NCI-H748 treated with DMSO at 0.1 percent for 48 hours (cell line): ENCODE measurements at places on chromosomes 6 and 20.

GRCh38 chr6:26157251-26158075, 70.2 kb downstream of the HFE start:
- DNase-seq, result peak; percentile 100

- DNase-seq, result no peak
Observed at GRCh38 chr20:51318058-51318949, 224.2 kb downstream of the NFATC2 start.

- no peak for DNase-seq
Observed at GRCh38 chr20:15576411-15576810, 996.8 kb downstream of the KIF16B start.

- DNase-seq, result no peak
Observed at GRCh38 chr6:17865798-17866725, 121.4 kb downstream of the KIF13A start.

DNA sequence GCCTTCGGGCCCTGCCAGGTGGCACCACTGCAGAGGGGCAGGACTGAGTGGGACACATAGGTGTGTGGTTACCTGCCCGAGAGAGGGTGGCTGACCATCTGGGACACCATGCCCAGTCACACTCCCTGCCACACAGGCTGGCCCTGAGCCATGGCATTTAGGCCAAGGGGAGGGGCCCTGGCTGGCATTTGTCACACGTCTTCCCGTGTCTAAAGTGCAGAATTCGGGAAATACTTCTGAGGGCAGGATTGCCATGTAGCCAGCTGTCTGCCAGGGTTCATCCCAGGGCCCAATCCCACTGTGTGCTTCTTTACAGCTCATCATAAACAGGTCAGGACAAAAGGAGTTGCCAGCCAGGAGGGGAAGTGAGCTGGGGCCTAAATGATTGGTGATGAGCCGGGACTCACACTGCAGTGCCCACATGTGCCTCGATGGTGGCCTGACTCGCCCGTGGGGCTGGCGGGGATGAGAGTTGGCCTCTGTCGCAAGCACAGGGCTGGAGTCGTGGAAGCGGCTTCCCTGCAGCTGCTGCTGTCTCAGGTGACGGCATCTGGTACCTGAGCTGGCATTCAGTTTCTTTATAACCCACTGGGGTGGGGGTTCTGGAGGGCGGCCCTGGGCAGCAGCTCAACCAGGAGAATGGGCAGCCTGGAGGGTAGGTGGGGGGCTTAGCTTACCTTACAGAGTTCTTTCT, 5.9 kb upstream of the UNC93A start:
- no peak for DNase-seq

GRCh38 chr6:26223650-26224546, 136.7 kb downstream of the HFE start:
- peak; percentile 99 for DNase-seq

DNA sequence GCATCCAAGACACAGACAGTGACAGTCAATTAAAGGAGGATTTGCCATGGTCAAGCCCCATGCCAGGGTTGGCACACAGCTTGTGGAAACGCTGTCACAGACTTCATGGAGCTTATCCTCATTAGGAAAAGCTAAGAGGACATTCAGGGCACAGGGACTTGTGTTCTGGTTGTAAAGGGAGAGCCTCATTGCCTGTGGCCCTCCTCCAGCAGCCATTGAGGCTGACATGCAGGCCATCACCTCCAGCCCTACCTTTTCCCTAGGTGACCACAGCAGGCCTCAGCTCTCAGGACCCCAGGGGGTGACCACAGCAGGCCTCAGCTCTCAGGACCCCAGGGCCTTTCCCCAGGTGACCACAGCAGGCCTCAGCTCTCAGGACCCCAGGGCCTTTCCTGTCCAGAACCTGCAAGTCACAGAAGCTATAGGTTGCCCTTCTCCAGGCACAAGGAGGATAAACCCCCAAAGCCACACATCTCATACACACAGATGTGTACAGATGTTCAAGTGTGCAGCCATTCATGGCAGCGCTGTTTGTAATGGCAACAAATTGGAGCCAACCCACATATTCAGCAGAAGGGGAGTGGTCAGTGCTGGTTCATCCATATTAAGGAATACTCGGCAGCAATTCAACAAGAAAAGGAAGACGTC, 26.1 kb downstream of the DUSP22 start:
- no peak for DNase-seq

- DNase-seq, result no peak
Observed at GRCh38 chr6:14476793-14477531, 359.4 kb downstream of the CD83 start.

GRCh38 chr6:85092226-85092625, 327.8 kb upstream of the TBX18 start:
- no peak for DNase-seq

GRCh38 chr6:146805546-146806325, 207.0 kb downstream of the ADGB start:
- no peak for DNase-seq

- no peak for DNase-seq
Observed at GRCh38 chr6:42099340-42100028, 42.9 kb downstream of the C6orf132 start.

- no peak for DNase-seq
Observed at GRCh38 chr6:329888-330691, 37.8 kb downstream of the DUSP22 start.

GRCh38 chr6:166595061-166595780, 8.7 kb upstream of the RAMACL start:
- DNase-seq, result no peak

DNA sequence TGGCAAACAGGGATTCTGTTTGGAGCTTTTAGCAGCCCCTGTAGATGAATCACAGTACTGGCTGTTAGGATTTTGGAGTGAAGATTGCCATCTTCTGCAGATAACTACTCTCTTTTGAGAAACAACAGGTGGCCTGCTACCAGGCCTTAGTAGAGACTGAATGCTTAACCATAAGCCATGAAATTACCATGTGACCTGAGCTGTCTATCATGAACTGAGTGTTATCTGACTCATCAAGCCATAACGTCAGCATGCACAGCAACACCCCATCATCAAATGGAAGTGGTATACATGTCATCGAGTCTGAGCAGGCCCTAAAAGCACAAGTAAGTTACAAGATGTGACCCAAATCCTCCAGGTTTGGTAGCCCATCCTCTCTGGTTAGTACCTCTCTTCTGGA, 132.6 kb downstream of the GPR63 start:
- DNase-seq, result no peak

- DNase-seq, result no peak
Observed at GRCh38 chr6:11207199-11207968, 25.1 kb downstream of the NEDD9 start.

DNA sequence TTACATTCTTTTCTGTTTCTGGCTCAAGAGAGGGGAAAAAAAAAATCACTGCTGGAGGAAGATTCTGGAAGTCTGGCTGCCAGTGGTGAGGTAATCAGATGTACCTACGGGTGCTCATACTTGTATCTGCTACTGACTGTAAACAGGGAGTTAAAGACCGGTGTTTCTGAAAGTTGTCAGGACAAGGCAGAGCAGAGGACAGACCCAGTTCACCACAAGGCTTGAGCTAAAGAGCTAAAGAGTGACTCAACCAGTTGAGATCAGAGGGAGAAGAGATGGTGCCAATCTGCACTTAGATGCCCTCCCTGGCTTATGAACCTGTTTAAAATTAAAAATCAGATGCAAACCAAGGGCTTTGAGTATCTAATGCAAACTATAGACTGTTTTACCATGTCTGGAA, 55.4 kb downstream of the CEP162 start:
- no peak for DNase-seq
